Retina (tissue), 1 donor: ENCODE measurements at places on chromosomes 3 and 15.

DNA sequence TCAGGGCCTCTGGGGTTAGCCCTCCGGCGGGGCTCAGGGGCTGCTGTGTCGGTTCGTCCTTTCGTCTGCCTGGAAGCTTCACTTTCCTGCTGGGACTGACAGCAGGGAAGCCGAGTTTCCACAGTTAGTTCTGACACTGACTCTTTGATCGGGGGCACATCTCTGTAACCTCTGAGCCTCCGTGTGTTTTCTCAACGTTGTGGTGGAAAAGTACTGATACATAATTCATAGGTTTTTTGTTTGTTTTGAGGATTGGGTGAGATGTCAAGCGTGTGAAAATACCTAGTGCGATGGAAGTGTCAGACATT lies 481 bp downstream of the AP4E1 start:
- no peak for DNase-seq

- peak; percentile 50 for DNase-seq
Observed at GRCh38 chr3:141454906-141455602, 31.8 kb upstream of the RASA2 start.

GRCh38 chr3:121975702-121976302 lies 46.2 kb downstream of the ILDR1 start:
- DNase-seq, result no peak

DNA sequence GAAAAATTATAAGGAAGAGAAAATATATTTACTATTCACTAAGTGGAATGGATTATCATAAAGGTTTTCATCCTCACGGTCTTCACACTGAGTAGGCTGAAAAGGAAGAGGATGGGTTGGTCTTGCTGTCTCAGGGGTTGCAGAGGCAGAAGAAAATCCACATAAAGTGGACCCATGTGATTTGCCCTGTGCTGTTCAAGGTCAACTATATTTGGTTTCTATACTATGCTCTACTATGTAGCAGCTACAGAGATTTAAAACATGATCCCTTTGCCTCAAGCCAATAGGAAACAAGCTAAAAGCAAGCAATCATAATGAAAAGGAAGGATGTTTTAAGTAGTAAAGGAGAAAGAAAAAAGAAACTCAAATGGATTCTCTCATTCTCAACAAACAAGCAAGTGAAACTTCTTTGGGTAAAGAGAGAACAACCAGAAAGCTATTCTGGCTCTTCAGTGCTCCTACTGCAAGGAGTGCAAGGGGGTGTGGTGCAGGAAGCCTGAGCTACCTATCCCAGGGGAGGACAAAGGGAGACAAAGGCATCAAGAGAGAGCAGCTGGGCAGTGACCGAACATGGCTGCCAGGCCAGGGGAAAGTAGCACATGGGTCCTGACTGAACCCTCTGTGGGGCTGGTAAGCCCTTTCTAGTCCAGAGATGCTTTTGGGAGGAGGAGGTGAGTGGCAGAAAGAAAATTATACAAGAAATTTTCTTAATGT lies 35.9 kb downstream of the SFMBT1 start:
- peak; percentile 24 for DNase-seq

- no peak for DNase-seq
Observed at GRCh38 chr15:57323806-57324589, 52.3 kb upstream of the CGNL1 start.

DNA sequence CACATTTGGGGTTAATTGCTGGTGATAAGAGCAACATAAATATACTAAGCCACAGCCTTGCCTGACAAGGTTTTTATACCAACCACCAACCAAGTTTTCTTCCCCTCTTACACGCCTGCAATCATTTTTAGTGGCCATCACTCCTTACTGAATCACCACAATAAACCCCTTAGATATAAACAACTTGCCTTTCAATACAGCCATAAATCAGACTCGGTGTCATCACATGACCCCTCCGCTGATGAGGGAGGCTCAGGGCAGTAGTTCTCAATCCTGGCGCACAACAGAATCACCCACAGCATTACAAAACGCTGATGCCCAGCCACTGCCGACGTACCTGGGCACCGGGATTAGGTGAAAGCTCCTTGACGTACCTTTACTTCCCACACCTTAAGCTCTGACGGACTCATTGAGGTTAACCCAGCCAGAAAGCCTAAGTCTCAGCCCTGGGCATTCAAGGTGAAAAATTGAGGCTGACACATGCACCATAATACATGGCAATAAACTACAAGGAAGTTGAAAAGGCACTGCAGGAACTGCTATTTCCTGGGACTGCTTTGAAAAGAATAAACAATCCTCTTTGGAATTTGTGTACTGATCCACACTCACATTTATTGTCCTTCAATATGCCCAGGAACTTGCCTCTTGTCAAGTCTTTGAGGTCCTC lies 17.1 kb downstream of the ADCY5 start:
- no peak for DNase-seq

GRCh38 chr15:90665288-90666134 lies 51.6 kb upstream of the BLM start:
- DNase-seq, result peak; percentile 88

GRCh38 chr3:58635371-58636285 lies 30.9 kb downstream of the FAM3D start:
- DNase-seq, result no peak

DNA sequence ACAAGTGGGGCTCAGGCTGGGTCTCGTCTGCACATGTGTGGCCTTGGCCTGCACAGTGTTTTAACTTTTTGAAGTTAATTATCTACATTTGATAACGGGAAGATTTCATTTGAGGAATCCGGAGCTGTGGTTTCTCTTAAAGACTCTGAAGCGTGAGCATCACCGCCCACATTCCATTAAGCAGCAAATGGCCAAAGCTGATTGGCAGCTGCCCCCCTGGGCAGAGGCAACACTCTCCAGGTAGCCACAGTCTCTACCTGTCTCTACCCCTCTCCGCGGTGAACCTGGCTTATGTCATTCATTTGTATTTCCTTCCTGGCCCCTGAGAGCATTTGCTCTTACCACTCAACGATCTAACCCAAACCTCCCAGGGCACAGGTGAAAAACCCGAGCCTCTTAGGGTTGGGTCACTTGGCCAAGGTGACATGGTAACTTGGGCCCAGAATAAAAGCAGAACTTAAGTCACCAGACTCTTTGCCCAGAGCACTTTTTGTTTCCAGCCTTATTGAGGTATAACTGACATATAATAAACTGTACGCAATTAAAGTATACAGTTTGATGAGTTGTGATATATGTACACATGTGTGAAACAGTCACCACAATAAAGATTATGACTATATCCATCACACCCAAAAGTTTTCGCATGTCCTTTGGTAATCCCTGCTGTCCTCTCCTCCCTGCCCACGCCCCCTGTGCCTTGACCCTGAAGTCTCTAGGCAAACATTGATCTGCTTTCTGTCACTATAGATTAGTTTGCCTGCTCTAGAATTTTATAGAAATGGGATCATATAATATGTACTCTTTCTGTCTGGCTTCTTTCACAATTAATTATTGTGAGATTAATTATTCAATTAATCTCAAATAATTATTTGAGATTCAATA lies 245.7 kb upstream of the HES1 start:
- no peak for DNase-seq

GRCh38 chr15:78996894-78997275 lies 52.0 kb upstream of the CTSH start:
- no peak for DNase-seq

GRCh38 chr3:4794331-4794730 lies 184.9 kb upstream of the BHLHE40 start:
- no peak for DNase-seq

GRCh38 chr3:14780927-14781507 lies 37.7 kb upstream of the FGD5 start:
- no peak for DNase-seq

- DNase-seq, result no peak
Observed at GRCh38 chr15:93209690-93210445, 120.9 kb upstream of the RGMA start.

DNA sequence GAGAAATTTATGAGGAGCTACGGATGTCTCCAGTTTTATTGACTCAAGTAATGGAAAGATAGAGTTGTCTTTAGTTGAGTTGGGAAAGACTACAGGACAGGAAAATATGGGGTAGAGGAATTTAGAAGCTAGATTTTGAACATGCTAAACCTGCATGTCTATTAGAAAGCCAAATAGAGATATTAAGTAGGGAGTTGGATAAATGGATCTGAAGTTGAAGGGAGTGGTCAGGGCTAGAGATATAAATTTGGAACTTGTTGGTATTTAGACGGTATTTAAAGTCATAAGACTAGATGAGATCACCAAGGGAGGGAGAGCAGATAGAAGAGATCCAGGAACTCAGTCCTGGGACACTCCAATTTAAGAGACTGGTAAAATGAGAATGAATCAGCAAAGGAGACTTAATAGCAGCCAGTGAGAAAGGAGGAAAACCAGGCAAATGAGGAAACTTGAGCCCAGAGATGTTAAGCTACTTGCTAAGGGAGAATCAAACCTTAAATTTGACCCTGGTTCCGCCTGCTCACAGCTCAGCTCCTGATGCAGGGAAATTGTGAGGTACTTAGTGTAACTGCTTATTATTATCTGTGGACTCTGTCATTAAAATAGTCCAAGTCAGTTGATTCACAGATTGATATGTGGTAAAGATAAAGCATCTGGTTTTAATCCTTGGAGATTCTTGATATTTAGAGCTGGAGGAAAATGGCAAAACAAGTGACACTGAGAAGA lies 35.8 kb downstream of the ABI3BP start:
- no peak for DNase-seq

DNA sequence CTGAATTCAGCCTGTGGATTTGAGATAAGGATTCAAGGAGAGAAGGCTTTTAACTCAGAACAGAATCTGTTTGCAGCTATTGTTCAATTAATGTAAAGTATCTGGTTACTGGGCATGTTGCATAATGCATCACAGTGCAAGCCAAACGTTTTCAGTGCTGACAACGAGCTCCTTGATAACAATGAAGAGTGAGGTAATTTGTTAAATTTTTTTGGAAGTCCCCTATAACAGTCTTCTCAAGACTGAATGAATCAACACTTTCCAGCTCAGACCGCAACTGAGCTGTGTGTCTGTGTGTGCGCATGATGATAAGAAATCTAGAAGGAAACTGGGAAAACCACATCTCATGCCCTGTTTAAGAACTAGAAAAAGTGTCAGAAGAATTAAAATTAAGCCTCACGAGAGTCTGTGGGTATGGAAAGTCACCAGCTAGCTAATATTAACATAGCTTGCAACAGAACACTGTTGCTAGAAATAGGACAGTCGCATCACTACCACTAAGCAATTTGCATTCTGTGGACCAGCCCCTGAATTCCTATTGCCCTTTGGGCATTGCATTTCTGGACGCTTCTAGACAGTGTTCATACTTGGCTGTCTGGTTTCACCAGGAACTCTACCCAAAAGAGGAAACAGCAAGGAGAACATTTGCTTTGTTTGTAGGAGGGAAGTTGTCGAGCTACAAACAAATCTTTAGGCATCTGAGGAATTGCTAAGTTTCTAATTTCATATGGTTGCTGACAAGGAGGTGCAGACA lies 43.7 kb upstream of the ATP2C1 start:
- no peak for DNase-seq

GRCh38 chr3:67227030-67227429 lies 228.9 kb downstream of the KBTBD8 start:
- DNase-seq, result no peak

DNA sequence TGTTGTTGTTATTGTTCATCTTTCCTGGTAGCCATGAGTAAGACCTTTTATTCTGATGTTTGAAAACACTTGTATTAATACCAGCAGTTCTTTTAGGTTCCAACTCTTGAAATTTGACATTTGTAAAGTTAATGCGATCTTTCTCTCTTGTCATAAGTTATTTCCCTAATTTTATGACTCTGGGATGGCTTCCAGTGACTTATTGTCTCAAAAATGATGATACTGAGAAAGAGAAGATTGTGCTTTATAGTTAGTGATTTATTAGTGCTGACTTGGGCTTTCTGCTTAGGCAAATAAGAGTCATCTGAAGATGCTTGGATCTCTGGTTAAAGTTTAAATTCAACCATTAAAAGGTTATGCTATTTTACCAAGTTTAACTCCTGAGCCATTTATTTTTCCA lies 715.2 kb downstream of the GRM7 start:
- no peak for DNase-seq

DNA sequence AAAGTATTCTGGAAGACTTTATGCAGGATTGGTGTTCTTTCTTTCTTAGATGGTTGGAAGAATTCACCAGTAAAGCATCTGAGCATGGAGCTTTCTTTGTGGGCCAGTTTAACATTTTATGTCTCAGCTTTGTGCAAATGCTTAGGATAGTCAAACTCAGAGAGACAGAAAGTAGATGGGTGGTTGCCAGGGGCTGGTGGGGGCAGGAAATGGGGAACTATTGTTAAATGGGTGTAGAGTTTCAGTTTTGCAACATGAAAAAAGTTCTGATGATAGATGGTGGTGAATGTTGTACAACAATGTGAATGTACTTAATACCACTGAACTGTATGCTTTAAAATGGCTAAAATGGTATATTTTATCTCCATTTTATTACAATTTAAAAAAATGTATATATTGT lies 24.8 kb downstream of the SPCS1 start:
- DNase-seq, result no peak

DNA sequence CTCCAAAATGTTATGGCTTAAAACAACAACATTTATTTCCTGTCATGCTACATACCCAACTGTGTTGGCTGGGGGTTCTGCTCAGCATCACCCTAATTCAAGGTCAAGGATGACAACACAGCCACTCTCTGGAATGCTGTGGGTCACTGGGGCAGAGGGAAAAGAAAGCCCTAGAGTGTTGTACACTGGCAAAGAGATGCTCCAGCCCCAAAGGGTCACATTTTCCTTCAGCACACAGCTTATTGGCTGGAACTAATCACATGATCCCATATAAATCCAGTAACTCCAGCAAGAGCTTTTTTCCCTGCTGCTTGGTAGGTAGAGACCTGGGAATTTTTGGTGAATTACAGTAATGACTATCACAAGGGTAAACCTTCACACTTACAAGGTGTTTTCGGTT lies 1041.4 kb downstream of the NTRK3 start:
- DNase-seq, result no peak

DNA sequence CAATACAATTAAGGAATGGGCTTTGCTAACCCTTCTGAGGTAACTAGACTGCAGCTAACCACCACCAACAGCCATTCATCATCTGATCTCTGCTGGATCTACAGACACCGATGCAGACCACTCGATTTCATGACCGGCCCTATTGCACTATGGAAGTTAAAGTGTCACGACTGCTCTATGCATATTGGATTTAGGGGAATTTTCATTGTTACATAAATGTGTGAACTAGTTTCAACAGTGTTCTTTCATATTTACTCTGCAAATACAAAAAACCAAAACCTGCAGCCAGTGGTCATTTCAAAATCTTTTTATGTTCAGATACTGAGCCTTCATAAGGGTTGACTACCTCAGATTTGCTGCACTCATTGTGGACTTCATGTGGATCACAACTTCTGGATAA lies 14.5 kb downstream of the CDV3 start:
- no peak for DNase-seq

DNA sequence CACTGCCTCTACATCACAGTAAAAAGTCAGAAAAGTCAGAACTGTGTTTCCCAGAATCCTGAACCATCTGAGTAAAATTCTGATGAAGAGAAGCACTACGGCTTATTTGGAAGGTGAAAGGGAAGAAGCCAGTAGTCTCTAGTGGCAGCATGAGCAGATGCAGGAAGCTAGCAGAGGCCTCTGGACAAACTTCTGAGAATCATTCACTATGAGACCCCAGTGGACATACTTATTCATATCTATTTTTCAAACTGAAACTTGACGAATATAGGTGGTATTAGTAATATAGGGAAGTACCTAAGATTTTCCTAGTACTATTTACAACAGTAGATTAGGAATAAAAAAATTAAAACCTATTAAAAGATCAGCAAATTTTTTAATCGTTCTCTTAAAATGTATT lies 272.8 kb upstream of the TTC14 start:
- DNase-seq, result no peak

- DNase-seq, result no peak
Observed at GRCh38 chr3:31181661-31182060, 287.2 kb upstream of the GADL1 start.

GRCh38 chr3:23115171-23115877 lies 87.8 kb upstream of the UBE2E2 start:
- no peak for DNase-seq
